ENCODE measurements at places on chromosomes 5 and 9. TPM values are rescaled to one million over a fixed set of nuclear protein-coding genes. Genes with fewer than 3 reads are reported as not detected.

SPINK4 gene
- total RNA-seq = not detected

DNA sequence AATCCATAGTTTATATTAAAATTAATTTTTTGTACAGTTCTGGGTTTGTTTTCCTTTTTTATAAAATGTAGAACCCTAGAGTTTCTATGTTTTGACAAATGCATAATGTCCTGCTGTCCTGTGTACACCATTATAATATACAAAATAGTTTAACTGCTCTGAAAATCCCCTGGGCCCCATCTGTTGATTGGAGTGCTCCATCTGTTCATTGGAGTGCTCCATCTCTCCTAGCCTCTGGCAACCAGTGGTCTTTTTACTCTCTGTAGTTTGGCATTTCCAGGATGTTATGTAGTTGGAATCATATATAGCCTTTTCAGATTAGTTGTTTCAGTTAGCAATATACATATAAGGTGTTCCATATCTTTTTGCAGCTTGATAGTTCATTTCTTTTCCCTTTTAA lies 31.2 kb downstream of the JMY start:
- ATAC-seq = no peak

DNA sequence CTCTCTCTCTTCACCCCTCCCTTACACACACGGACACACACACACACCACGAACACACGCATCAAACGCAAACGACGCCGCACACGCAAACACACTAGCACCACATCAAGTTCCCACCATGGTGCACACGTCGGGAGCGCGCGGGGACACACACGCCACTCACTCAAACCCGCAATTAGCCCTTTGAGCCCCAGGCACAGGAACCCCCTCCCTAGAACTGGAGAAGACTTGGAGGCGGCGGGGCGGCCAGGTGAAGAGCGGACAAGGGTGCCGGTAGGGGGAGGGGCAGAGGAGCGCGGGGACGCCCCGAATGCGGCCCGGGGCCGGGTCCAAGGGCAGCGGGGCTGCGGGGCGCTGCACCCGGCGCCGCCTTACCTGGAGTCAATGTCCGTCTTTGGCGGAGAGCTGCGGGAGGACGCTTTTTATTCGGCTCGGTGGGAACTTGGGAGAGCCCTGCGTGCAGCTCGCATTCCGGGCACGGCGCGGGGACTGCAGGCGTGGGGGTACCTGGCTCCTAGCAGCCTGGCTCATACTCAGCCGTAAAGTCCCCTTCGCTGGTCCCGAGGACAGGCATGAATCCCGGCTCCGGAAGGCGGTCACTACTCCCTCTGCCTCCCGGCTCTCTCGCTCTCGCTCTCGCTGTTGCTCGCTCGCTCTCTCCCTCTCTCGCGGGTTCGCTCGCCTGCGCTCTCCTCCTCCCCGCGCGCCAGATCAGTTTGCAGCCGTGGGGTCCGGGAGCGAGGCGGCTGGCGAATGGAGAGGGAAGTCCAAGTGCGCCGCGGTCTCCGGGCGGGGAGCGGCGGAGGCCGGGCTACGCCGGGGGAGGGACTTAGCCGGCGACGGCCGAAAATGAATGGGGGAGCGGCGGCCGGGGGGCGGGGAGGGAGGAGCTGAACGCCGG lies at the start of gene BRINP1:
Gene BRINP1 (minus strand): TSS at position 755 of the 901 bp plus-strand sequence. CDS start 56,080 bp downstream, outside the sequence.
- peak; percentile 86 for ATAC-seq

DNA sequence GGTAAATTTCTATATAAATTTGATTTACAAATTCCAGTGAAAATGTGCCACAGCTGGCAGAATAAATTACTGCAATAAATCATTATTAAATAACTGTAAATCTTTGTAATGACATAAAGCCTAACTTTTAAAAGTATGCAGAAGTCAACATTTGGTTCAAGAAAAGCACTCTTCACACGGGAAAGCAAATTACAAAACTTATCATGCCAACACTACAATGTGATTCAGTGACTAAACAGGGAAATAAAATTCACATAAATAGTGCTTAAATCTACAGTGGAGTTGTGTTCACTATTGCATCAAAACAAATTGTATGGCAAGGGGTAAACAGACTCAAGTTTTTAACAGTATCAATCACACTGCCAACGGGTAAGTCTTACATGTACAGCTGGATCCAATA lies 117.2 kb downstream of the BNC2 start:
- ATAC-seq = no peak

- no peak for ATAC-seq
Measured at GRCh38 chr5:178418471-178419010, 171.7 kb downstream of the COL23A1 start.

Data from motor neuron (in vitro differentiated cells).